Left colon (tissue), 2 donors: ENCODE measurements at places on chromosomes 12 and 14. TPM values are rescaled to one million over a fixed set of nuclear protein-coding genes. Genes with fewer than 3 reads are reported as not detected.

Gene CLEC6A
- not detected for total RNA-seq

- no peak for DNase-seq
These were observed 3.9 kb upstream of the GPRC5A start for GRCh38 chr12:12887471-12887870.

Gene GPR68
- 0.58 TPM for total RNA-seq

GRCh38 chr12:55713721-55714120, 2.1 kb upstream of the BLOC1S1 start:
- no peak for DNase-seq

DNA sequence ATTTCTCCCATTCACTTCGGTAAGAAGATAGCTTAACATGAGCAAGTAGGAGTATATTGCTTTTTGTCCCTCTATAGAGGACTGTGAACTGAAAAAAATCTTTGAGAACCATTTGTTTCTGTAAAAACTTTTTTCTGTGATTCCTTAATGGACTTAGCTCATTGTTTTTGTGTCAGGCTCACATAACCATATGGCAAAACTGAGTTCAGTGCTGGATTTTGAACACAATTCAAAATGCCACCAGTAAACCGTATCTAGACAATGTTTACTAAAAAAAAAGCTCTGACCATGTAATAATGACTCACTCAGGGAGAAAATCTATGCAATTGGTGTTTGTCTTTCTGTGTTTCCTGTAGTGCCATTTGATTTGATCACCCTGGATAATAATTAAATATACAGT, 5.2 kb downstream of the TRHDE start:
- DNase-seq = no peak

Gene SOX5
- total RNA-seq = 5.1 TPM
